ENCODE measurements at places on chromosomes 3 and 15.
A peak's percentile ranks its signal among the peaks of the same experiment; 100 is the strongest.

GRCh38 chr15:89178307-89178977 is 42.9 kb downstream of the RLBP1 start:
- DNase-seq: no peak

GRCh38 chr15:49908236-49908932 is 210.6 kb downstream of the ATP8B4 start:
- no peak for DNase-seq

- peak; percentile 95 for DNase-seq
Measured at GRCh38 chr15:69854521-69855181, 243.1 kb downstream of the TLE3 start.

DNA sequence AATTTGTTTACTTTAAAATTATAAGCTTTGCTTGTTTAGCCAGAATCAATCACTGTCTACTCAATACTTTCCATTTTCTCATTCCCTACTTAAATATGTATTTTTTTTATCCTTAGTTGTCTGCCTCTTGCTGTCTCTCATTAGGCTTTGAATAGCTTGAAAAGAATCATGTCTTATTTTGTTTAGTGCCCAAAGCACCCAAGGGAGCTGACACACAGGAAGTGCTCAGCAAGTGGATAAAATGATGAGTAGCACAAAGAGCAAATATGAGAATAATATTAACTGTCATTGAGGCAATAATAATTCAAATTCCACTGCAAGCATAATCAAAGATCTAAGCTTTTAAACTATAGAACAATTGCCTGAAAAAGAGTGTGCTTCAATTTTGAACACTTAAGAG is 19.0 kb upstream of the IL1RAP start:
- DNase-seq: no peak

- no peak for DNase-seq
Measured at GRCh38 chr3:191424881-191425280, 36.1 kb upstream of the PYDC2 start.

GRCh38 chr15:48168616-48169015 is 9.5 kb downstream of the MYEF2 start:
- no peak for DNase-seq

DNA sequence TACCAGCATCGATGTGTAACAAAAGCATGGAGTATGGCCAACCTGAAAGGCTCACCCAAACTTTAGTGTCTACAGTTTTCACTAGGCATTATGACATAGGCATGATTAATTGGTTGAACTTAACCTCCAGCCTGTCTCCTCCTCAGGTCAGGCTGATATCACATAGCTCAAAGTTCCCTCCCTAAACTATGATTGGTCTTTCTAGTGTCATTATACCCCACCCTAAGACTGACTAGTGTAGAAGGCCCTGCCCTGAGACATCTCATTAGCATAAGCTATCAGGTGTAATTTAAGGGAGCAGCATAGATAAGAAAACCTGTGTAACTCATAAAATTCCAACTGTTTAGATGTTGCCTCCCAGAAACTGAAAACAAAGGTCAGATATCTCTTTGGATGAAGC is 195.2 kb downstream of the ALCAM start:
- DNase-seq: no peak

DNA sequence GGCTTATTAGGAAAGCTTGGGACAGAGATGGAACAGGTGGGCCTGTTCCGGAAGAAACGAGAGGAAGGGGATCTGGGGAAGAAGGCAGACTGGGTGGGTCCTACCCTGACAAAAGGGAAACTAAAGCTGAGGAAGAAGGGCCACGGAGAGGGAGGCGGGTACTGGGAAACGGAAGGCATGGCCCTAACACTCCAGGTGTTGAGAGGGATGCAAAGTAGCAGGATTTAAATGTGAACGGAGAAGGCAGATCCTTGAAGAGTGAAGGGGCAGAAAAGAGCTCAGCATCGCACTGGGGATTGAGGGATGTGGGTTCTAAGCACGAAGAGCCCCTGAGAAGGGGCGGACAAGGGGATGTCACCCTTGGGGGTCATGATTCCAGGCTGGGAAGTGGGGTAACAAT is 735 bp downstream of the STIMATE start:
- DNase-seq: no peak

GRCh38 chr3:12351145-12351544 is 62.3 kb downstream of the PPARG start:
- no peak for DNase-seq

DNA sequence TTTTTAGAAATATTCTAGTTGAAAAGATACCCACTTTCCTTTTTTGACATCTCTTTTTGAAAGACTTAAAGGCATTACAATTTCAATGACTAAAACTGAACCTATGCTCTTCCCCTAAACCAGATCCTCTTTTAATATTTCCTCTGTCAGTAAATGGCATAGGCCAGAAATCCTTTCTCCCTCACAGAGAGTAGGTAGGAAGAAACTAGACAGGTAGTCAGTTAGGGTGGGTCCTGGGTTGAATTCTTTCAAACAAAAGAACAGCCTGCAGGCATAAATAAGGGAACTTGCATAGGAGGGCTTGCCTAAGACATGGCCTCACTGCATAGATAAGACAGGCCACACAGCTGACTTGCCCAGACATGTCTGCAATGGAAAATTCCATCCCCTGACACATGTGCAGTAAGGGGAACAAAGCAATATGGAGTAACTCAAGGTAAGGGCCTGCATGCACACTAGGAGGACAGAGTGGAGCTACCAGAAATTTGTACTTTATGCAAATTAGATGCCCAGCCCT is 23.1 kb downstream of the PLSCR5 start:
- peak; percentile 57 for DNase-seq

DNA sequence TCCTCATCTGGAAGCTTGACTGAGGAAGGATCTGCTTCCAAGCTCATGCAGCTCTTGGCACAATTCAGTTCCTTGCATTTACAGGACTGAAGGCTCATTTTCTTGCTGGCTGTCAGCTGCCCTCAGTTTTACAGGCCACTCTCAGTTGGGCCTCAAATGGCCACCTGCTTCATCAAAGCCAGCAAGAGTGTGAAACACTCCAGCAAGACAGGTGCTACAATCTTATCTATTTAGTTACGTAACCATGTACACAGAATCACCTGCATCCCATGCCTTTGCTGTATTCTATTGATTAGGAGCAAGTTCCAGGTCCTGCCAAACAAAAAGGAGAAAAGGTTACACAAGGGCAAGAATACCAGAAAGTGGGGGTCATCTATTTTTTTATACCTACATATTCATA is 40.8 kb downstream of the RHCG start:
- no peak for DNase-seq

- no peak for DNase-seq
Measured at GRCh38 chr3:38154625-38155255, 10.6 kb upstream of the OXSR1 start.

DNA sequence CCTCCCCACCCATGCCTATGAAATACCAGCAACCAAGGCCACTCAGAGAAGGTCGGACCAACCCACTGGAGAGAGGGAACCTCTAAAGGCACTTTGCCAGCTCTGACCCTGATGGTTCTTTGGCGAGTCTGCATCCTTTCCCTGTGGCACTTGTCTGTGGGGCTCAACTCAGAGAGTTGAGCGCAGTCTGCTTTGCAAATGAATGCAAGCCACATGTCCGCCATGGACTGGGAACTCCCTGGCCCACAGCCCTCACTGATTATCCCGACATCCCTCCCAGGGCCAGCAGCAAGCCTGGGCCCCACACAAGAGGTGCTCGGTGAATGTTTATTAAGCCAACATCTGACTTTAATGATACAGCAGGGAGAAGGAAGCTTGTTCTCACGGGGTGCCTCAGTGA is 55.5 kb upstream of the HES1 start:
- DNase-seq: no peak

- peak; percentile 60 for DNase-seq
Measured at GRCh38 chr3:101017017-101017416, 23.8 kb upstream of the ABI3BP start.

DNA sequence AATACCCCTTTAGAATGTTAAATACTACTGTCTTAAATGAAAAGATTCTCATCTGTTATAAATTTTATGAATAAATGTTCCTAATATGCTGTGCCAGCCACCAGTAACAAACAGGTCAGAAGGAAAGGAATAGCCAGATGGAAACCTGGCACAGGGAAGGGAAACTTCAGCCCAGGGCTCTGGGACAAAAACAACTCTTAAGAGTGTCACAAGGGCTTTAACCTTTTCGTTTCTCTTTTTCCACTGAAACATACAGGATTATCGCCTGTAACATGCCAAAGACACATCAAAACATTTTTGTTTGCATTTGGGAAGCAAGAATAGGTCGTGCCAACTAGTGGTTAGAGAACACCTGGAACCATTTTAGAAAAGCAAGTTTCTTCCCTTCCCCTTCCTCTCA is 109.0 kb upstream of the NEDD4 start:
- DNase-seq: no peak

- DNase-seq: no peak
Measured at GRCh38 chr3:96266395-96267190, 547.8 kb upstream of the EPHA6 start.

- no peak for DNase-seq
Measured at GRCh38 chr3:188111002-188111584, 42.9 kb upstream of the LPP start.

DNA sequence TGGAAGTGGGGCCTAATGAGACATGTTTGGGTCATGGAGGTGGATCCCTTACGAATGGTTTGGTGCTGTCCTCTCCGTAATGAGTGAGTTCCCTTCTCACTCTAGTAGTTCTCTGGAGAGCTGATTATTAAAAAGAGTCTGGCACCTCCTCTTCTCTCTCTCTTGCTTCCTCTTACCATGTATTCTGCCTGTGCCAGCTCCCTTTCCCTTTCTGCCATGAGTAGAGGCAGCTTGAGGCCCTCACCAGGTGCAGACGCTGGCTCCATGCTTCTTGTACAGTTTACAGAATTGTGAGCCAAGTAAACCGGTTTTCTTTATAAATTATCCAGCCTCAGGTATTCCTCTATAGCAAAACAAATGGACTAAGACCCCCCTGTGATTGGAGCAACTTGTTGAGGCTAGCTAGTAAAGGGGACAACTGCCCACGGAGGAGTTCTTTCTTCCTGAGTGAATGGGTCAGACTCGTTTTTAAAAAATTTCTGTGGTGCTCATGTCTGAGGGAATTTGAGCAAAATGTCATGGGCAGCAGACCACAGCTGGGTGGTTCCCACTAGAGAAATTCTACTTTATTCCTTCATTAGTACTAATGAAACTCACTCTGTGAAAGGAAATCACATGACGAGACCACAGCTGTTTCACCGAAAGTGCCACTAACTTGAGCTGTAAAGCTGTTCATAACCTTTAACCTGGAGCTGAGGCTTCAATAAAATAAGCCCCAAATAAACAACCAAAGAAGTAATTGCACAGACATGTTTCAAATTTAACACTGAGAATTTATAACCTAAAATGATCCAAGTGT is 210.0 kb downstream of the NFKBIZ start:
- no peak for DNase-seq

DNA sequence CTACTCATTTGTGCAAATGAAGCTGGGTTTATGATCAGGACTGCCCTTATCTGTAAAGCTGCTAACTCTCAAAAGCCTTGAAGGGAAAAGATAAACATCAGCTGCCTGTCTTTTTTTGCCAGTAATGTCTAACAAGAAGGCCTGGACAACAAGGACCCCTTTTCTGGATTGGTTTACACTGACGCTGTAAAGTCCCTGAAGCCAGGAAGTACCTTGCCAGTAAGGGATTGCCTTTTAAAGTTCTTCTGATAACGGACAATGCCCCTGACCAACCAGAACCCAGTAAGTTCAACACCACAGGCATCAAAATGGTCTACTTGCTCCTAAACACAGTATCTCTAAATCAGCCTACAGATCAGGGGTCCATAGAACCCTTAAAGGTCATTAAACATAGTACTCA is 178.0 kb downstream of the PCCB start:
- peak; percentile 6 for DNase-seq

DNA sequence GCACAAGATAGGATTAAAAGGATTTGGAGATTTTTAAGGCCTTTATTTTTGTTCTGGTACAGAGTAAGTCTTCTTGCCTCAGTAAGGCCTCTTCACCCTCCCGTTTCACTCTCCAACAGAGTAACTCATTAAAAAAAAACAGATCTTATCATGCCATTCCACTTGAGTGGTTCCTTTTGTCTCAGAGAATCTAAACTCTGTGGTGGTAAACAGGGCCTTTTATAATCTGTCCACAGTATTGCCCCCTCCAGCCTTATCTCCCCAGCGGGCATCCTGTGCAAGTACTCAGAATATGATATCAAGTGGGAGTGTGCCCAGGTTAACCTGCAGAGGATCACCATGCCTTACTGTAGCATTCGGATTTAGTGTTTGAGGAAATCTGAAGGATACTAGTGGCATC is 20.3 kb upstream of the ATOSA start:
- DNase-seq: no peak

DNA sequence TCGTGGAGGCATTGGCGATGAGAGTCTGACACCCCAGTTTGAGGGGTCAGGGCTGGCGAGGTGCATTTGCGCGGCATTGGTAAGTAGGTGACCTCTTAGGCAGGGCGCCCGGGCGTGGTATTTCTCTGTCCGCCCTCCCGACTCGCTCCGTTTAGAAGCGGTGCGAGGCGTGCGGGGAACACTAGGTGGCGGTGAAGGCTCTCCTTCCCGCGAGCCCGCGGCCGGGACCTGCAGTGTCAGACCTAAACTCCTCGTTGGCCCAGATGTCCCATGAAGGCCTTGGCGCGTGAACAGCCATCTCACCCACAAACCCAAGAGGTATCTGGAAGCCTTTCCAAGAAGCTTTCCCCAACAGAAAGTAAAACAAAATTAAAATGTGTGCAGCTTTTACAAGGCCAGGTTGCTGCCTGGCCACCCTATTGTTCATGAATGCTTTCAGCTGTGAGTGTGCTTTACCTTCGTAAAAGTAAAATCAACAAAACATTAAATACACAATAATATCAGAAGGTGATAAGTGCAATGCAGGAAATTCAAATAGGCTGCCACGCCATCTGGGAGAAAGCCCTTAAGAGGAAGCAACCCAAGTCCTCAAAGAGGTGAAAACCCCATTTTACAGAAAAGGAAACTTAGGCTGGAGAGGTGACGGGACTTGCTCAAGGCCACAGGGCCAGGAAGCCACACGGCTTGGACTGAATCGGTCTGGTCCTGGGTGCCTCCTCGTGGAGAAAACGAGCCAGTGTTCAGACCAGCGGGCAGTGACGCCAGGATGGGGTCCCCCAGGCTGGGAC is 120.3 kb downstream of the ETFA start:
- DNase-seq: peak; percentile 76

GRCh38 chr3:109050591-109051167 is 67.3 kb downstream of the MORC1 start:
- DNase-seq: peak; percentile 11

DNA sequence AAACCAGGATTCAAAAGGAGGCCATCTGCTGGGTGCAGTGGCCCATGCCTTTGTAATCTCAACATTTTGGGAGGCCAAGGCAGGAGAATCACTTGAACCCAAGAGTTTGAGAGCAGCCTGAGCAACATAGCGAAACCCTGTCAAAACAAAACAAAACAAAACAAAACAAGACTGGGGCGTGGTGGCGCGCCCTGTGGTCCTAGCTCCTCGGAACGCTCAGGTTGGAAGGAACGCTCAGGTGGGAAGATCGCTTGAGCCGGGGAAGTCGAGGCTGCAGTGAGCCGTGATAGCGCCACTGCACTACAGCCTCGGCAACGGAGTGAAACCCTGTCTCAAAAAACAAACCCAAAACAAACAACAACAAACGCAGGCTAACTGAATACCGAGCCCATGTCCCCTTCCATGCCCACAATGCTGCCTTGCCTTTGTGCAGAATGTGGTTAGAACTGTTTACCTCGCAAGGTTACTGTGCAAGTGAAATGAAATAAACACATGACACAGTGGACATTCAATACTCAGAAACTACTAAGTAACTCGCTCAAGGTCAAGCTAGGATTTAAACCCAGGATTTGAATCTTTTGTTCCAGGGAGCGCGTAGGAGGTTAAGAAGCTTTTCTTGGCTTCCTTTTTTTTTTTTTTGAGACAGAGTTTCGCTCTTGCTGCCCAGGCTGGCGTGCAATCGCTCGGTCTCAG is 766 bp upstream of the EMC4 start:
- DNase-seq: no peak
